ENCODE measurements at places on chromosomes 2 and 18.

GRCh38 chr18:57523171-57523956 lies 63.1 kb downstream of the FECH start:
- DNase-seq, result no peak

DNA sequence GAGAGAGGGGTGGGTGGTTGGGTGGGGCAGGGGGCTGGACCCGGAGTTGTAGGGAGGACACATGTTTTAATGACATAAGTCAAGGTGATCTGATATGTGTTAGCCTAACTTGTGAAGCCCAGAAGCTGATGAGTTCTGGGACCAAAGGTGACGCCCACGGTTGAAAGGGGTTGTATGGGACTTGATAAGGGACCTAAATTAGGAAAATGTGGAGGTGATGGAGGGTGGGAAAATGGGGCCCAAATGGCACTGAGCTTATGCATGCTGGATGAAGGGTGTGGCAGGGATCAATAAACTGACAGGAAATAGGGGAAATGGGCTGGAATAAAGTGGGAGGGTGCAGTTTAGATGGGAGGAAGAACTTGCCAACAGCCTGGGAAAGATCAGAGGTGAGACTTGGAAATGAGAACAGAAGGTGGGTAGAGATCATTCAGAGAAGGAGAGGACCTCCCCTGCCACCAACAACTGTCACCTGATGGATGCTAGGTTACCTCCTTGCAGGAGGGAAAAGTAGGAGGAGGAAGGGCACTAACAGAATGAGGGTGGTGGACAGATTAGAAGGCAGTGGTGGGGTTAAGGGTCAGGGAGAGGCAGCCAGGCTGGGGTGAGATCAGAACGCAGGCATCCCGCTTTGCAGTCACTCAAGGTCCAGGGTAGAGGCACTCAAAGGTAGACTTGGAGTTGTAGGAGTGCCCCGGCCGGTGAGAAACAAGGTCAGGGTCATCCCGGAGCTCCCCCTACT lies 15.3 kb downstream of the WNT10A start:
- DNase-seq, result no peak

DNA sequence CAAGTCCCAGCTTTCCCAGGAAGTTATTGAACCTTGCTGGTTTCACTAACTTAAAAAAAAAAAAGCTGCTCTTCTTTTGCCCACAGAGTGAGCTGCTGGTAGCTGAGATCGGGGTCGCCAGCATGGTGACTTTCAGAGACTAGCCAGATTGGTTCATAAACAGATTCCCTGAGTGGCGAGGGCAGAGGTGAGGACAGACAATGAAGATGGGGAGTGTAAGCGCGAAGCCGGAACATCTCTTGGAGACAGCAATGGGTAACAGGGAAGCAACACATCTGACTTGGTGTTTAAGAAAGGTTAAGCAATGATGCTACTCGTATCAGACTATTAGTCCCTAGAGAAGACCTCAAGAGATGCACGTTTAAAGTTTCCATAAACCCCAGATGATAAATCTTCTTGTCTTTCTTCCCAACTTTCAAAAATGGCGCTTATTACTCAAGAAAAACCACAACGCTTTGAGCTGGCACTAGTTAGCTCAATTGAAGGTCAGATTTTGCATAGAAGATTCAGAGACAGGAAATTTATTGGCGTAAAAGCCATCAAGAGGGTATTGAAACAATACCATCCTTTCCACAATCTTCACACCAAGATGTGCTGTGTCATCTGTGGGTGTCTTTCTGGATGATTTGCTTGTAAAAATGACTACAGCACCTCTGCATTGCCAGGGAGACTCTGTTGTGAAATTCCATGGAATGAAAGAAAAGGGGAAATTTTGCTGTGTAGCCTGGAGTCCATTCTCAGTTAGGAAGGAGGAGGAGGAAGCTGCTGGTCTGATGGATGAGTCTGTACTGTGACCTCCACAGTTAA lies 193.1 kb upstream of the CXCR4 start:
- no peak for DNase-seq

GRCh38 chr2:38603402-38604290 lies 918 bp upstream of the HNRNPLL start:
- DNase-seq, result peak; percentile 82

DNA sequence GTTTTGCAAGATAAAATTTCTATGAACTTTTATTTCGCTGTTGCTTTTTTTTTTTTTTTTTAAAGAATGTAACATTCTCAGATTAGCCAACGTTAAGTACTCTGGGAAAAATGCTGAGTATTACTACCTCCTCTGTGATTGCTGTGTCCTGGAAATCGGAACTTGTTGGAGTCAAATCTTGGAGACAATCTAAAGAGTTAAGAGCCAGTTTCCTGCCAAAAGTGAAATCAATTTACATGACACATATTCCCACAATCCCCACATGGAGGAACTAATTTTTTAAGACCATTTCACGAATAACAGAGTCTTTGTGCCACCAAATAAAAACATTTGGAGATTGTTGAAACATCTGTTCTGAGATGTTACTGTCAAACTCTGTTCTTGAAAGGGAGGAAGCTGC lies 127.8 kb downstream of the MEP1B start:
- peak; percentile 79 for DNase-seq

DNA sequence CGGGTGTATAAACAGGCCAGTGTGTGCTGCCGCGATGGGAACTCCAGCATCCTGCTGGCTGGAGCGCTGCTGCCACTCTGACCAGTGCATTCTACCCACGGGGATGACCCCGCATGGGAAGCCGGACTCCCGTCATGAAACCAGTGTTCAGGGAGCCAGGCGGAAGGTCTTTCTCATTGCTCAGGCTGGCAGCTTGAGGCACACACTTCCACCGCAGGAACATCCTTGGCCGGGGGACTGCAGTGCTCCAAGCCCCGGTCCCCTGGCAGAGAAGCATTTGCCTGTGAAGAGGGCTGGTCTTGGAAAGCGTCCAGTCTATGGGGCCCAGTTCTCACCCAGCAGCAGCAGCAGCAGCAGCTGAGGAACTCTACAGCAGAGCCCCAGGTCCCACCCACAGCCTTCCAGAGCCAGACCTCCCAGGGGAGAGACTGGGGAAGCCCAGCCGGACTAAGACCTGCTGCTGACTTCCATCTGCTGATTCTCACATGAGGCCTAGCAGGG lies 235.9 kb downstream of the KLHL29 start:
- peak; percentile 52 for DNase-seq

- no peak for DNase-seq
Observed at GRCh38 chr2:190840569-190841172, 40.0 kb upstream of the GLS start.

GRCh38 chr18:36889742-36890141 lies 60.8 kb downstream of the KIAA1328 start:
- no peak for DNase-seq

DNA sequence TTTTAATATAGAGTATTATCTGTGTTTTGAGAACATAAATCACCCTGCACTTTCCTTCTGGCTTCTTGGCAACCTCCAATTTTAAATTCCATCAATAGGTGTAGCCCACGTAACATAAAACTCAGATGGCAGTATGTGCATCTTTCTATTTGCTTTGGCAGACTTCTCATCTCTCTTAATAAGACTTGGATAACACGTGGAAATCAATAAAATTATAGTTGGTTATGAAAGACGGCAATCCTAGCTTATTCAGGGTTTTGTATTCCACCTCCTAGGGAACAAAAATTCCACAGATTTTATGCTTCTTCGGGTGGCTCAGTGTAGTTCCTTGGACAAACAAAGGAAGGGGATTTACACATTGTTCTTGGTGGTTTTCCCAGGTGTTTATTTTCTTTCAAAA lies 299.3 kb downstream of the RND3 start:
- peak; percentile 50 for DNase-seq

- no peak for DNase-seq
Observed at GRCh38 chr2:62307469-62308389, 111.8 kb downstream of the B3GNT2 start.

DNA sequence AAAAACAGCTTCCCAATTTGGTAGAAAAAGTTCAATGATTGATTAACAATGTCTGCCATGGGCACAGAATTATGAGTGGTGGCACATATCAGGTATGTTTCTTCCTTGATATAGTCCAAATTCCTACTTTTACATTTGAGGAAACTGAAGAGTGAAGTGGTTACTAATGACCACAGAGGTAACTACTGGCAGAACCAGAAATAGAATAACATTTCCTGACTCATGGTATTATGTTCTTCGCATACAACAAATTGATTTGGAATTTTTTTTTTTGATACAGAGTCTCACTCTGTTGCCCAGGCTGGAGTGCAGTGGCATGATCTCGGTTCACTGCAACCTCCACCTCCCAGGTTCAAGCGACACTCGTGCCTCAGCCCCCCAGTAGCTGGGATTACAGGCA lies 6.0 kb upstream of the NFE2L2 start:
- no peak for DNase-seq

GRCh38 chr18:26702086-26702485 lies 153.7 kb upstream of the KCTD1 start:
- DNase-seq, result no peak

DNA sequence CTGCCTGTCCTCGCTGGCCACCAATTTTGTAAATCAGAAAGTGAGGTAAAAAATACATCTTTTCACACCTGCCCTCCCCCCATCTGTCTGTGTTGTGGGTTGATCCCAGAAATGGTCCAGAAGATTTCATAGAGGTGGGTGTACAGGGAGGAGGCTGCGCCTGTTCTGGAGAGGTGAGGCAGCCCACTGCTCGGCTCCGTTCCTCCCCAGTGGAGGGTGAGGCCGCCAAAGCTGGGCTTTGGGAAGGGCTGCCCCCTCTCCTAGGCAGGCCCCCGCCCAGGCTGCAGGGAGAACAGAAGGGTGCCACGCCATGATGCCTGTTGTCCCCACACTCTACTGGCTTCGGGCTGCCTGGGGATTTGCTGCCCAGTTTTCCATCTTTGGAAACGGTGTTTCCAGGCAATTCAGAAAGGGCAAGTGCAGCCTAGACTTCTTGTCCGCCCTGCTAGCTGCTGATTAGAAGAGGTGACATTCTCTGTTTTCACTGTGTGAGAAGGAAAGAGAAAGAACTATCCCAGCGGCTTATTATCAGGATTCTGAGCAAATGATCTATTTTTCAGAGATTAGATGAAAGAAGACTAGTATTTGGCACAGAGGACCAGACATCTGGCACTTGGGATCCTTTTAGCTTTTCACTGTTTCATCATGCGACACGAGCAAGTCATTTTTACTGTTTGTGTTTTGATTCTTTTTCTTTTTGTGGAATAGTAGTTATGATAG lies 18.7 kb downstream of the SMARCAL1 start:
- DNase-seq, result no peak

GRCh38 chr2:105748566-105748965 lies 3.9 kb downstream of the NCK2 start:
- DNase-seq, result no peak

DNA sequence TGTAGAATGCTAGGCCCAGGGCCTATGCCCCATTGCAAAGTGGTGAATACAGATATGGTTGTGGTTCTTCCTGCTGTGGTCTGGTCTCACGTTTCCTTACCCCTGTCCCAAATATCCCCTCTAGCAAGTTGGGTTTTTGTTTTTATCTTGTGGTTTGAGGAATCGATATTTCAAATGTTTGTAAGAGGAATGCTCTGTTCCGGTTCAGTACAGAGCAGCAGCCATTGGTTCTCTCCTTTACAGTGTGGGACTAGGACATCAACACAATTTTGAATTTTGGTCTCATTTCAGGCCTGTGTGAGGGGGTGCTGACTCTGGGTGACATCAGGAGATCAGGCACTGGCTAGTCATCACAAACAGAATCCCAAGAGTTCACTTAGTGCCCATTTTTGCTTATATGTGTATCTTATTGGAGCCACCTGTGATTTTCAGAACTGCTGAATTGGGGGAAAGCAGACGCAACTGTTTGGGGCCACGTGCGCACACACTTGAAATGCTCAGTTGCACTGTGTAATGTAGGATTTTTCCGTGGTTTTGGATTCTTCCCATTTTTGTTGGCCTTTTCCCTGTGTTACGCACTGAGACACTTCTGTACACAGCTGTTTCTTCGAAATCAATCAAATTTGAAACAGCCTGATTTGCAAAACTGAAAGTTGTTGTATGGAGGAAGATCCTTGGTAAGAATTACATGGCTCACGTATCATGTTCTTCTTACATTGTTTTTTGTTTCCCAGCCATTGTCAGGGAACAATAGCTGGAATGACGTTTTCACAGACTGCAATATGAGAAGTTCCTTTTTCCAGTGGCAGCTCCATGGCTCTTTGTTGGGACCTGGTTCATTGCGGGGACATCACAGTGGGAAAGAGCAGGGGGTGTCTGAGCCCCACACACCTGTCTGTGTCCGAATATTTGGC lies 8.6 kb downstream of the SH3BP4 start:
- peak; percentile 66 for DNase-seq

DNA sequence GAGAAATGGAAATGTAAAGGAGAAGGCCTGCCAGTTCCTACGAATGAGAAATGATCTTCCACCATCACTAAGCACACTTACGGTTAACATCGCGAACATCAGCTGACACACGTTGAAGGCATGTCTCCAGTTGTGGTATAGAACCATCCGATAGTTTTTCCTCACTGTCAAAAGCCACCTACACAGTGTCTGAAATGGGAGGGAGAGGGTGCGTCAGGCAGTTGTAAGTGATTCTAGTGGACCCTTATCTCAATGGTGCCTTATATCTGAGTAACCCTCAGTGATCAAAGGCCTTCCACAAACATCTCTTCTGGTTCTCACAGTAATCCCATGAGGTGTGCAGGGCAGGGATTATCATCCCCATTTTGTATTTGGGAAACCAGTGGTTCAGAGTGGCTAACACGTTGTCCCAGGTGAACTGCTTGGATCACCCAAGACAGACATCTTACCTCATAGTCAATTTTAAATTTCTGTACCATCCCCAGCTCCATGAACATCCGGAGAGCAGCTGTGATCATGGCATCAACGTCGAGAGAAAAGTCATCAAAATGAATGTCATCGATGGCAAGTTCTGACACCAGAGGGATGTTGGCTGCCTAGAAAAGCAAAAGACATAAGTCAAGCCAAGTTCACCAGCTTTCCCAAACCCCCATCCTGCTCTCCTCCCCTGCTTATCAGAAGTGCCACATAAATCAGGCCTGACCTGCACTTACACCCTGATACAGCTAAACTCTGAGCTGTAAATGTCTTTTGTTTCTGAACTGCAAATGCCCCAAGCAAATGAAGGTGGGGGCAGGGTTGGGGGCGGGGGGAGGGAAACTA lies 335.2 kb downstream of the AGPS start:
- no peak for DNase-seq

GRCh38 chr2:12347066-12347493 lies 369.7 kb upstream of the TRIB2 start:
- peak; percentile 9 for DNase-seq

- DNase-seq, result no peak
Observed at GRCh38 chr2:217479566-217479965, 523.2 kb downstream of the TNS1 start.

DNA sequence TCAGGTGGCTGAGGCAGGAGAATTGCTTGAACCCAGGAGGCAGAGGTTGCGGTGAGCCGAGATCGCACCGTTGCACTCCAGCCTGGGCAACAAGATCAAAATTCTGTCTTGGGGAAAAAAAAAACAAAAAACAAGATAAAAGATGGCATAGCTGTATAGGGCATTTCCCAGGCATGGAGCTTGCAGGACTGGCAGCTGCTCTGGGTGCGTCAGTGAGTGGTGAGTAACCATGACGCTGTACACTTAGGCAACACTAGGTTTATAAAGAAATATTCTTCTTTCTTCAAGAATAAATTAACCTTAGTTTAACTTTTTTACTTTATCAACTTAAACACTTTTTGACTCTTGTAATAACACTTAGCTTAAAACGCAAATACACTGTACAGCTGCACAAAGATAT lies 15.4 kb downstream of the TGOLN2 start:
- peak; percentile 19 for DNase-seq
